ENCODE measurements at places on chromosomes 2 and 18.

DNA sequence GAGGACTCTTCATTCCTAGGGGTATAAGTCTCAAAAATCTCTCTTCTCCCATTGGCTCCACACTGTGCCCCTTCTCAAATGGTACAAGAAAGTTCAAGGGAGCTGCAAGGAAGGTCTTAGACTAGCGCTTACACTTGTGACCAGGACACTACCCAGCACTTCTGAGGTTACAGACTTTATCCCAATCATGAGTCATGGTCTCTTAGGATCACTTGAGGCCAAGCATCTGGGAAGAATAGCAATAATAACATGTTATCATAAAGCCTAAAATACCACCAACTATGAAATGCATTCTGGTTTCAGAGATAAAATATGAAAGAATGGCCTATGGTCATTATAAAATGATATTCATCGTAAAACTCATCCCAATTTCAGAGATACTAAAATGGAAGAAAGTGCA lies 309.9 kb upstream of the PKDCC start:
- no peak for DNase-seq

DNA sequence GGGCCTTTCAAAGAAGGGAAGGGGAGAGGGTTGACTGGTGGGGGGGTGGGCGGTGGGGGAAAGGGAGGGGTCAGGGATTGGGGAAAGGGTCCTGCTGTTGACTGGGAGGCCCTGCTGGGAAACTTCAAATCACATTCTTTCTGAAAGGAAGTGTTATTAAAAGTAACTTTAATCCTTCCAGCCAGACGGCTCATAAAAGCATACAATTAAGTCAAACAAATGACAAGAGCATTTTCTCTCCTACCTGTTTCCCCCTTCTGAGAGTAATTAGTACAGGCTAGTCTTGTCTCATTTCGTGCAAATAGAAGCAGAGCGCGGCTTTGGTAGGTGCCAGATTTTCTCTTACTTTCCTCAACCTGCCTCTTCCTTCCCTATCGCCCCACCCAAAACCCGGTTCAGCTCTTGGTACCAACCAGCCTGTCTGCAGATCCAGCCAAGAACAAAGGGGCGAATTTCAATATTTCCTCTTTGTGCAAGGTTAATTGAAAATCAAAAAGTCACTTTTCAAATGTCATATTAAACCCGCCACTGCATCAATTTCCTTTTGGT lies 2112.6 kb upstream of the PIK3C3 start:
- DNase-seq: peak; percentile 11

DNA sequence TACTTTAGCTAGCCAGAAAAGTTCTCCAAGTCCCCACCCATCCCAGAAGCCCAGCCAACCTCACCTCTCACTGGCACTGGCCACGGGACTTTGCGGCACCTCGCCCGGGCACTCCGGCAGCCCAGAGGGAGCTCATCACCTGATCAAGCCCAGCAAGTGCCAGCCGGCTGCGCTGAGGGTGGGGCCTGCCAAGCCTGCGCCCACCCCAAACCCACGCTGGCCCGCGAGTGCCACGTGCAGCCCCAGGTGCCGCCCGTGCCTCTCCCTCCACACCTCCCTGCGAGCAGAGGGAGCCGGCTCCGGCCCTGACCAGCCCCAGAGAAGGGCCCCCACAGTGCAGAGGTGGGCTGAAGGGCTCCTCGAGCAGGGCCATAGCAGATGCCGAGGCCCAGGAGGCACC lies 585.0 kb upstream of the HS6ST1 start:
- no peak for DNase-seq

- no peak for DNase-seq
Observed at GRCh38 chr2:156447761-156448160, 11.6 kb downstream of the GPD2 start.

GRCh38 chr2:15780912-15781574 lies 159.3 kb upstream of the MYCN start:
- peak; percentile 19 for DNase-seq

GRCh38 chr2:195498839-195499490 lies 158.1 kb upstream of the SLC39A10 start:
- no peak for DNase-seq

- DNase-seq: no peak
Observed at GRCh38 chr2:113920996-113921395, 31.1 kb downstream of the ACTR3 start.

DNA sequence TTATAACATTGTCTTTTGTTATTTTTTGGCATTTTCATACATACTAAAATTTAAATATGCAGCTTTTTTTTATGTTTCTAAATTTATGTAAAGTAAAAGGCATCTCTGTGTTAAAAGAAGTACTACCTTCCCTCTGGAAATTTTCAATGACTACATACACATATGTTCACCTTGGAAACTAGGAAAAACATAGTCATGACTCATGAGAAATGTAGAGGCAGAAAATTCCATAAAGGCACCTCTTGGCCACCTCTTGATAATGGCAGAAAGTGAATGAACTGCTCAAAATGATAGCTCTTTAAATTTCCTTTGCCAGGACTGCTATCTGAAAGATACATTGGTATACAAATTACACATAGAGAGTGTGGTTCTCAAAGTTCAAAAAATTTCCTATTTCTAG lies 889.1 kb upstream of the ZEB2 start:
- DNase-seq: no peak

DNA sequence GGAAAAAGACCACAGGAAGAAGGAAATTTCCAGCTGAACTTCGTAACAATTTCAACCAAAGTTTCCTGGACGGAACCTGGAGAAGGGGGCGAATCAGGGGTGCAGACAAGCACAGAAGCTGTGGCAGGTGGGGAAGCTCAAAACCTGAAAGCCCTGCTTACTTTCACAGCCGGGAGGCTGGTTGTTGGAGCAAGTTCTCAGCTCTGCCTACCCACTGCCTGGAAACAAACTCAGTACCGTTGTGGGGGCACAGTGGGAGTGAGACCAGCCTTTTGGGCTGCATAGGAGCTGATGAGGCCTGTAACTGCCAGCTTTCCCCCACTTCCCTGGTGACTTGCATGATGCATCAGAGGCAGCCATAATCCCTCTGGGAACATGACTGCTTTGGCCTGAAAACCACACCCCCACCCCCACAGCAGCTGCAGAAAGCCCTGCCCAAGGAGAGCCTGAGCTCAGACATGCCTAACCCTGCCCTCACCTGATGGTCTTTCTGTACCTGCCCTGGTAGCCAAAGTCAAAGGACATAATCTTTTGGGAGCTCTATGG lies 207.0 kb upstream of the VWC2L start:
- no peak for DNase-seq

DNA sequence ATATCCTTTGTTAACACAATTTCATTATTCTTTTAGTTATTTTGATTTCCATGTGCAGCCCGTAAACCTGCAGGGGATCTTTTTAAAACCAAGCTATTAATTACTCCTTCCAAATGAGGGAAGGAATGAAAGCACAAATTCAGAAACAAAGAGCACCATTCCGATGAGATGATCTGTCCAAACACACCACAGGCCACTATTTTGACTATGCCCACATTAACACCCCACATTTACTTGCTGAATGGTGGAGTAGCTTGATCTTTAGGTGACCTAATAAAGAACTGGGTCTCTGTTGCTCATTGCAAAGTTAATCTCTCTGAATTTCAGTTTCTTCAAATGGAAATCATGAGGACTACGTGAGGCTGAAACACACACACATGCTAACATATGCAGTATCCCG lies 218.0 kb downstream of the IRS1 start:
- DNase-seq: no peak

GRCh38 chr2:232982926-232983668 lies 30.0 kb downstream of the NGEF start:
- DNase-seq: peak; percentile 58

- no peak for DNase-seq
Observed at GRCh38 chr2:60262178-60262577, 291.3 kb downstream of the BCL11A start.

DNA sequence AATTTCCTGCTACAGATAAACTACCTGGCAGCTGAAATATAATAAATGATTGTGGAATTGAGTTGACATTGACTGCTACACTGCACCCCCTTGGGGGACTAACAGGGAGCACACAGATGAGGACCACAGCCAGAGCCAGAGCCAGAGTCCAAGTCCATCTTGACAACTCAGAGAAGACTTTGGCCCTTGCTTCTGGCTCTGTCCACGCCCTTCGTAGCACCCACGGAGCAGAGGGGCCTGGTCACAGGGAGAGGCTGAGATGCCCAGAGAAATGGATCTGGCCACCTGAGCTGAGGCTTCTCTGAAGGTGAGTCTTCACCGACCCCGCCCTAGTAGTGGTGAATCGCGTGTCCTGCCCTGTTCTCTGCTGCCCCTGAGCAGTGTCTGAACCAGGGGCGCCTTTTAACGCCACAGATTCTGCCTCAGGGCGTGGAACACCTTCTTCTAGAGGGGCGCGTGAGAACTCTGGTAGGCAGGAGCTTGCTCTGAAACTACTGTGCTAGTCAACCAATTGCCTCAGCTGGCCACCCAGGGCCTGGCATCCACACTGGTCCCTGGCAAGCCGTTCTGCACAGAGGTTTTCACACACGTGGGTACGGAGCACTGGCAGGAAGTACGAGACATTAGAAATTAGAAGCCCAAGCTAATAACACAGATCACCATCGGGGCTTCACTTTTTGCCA lies 35.7 kb upstream of the MAT2A start:
- no peak for DNase-seq

GRCh38 chr2:206970589-206971360 lies 31.5 kb downstream of the CPO start:
- DNase-seq: no peak

GRCh38 chr18:23573626-23574431 lies 12.5 kb downstream of the NPC1 start:
- peak; percentile 55 for DNase-seq

GRCh38 chr2:216860426-216861137 lies 718 bp upstream of the TNP1 start:
- no peak for DNase-seq

DNA sequence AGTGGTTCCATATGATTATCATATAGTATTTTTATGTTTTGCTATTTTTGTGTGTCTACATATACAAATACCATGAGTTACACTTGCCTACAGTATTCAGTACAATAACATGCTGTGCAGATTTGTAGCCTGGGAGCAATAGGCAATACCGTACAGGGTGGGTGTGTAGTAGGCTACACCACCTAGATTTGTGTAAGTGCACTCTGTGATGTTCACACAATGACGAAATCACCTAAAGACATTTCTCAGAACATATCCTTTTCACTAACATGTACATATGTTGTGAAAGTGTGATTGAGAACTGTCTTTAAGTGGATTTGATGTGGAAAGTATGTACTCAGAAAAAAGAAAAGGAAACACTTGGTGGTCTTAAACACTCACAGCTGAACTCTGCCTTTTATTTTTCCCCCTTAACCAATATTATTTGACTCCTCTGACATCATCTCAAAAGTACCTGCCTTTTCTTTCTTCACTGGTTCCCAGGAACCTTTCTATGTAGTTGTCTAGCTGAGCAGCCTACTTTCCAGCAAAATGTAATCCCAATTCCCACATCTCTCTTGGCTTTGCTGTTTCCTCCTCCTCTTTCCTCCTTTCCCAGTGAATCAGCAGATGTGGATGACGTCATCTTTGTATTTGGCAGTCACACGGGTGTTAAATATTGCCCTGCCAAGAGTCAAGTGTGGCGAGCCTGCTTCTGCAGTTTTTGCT lies 47.7 kb downstream of the OSBPL6 start:
- DNase-seq: peak; percentile 80

GRCh38 chr2:122481244-122481622 lies 725.8 kb downstream of the TSN start:
- no peak for DNase-seq

DNA sequence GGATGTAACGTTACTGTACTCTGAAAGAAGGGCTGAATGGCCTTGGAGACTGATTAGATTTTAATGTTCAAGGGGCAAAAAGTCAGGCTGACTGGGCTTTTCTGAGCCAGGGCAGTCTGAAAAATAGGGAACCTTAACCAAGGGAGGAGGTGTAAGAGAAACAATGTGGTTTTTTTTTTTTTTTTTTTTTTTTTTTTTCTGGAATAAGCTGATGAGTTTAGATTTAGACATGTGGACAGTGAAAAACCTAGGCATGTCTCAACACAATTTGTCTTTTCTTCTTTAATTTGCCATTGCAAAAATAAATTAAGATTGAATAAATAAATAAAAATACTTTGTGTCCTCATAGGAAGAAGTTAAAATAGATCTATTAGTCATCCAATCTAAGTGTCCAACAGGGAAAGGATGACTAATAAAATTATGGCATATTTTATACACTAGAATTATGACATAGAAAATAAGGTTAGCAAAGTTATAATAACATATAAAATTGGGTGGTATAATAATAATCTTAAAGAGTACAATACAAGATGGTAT lies 237.6 kb upstream of the TRIB2 start:
- no peak for DNase-seq

- DNase-seq: no peak
Observed at GRCh38 chr18:61360404-61361383, 27.5 kb downstream of the CDH20 start.

DNA sequence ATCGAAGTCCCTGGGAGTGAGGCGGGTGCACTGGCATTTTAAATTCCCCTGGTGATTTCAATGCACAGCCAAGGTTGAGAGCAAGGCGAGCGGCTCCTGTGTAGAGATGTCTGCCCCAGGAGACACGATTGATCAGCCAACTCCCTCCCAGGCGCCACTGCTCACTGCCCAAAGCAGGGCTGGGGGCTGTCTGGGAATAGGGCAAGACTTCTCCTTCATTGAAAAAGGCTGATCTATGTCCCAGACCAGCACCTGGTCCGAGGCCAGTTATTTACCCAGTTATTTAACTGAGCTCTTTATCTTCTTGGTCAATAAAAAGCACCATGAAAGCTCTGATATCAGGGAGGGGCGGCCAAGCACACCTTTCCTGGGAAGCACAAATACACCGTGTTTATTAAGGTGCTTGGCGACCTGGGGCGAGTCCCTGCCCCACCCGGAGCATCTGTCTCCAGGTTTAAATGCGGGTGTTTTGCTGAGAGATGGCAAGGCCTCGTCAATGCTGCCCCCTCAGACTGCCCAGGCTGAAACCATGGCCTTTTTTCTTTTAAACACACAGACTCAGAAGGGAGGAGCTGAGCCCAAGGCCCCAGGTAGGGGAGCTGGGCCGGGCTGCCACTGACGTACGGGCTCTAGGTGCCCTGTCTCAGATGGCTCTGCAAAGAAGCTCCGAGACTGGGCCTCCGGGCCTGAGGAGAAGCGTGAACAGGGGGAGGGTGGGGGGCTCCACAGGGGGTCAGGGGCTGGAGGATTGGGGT lies 73.9 kb upstream of the HPCAL1 start:
- no peak for DNase-seq

DNA sequence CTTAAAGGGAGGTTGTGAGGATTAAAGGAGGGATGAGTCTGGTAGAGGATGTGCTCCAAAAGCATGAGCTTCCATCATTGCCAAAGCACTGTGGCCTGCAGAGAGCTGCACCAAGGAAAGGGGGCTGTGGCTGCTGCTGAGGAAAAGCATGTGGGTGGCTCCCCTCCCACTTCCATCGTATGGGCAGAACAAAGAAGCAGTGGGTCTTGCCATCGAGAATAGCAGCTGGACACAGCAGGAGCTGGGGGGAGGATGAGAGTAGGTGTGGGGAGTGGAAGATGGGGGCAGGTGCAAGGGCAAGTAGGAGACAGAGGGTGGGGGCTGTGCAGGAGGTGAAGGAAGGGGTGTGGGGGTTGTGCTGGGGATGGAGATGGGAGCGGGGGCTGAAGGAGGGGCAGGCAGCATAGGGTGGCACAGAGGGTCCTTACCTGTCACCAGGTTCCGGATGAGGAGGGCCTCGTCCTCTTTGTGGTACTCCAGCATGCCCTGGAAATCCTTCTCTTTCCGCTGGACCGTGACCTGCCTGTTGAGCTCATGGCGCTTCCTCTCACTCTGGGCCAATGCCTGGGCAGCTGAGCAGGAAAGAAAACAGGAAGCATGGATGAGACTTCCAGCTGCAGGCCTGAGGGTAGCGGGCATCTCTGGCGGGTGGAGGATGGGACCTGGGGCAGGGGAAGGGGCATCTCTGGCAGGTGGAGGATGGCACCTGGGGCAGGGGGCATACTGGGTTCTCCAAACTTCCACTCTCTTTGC lies 33.6 kb upstream of the ACAA2 start:
- no peak for DNase-seq
